Spinal cord (tissue), 10 donors: ENCODE measurements at places on chromosomes 16 and 17.

DNA sequence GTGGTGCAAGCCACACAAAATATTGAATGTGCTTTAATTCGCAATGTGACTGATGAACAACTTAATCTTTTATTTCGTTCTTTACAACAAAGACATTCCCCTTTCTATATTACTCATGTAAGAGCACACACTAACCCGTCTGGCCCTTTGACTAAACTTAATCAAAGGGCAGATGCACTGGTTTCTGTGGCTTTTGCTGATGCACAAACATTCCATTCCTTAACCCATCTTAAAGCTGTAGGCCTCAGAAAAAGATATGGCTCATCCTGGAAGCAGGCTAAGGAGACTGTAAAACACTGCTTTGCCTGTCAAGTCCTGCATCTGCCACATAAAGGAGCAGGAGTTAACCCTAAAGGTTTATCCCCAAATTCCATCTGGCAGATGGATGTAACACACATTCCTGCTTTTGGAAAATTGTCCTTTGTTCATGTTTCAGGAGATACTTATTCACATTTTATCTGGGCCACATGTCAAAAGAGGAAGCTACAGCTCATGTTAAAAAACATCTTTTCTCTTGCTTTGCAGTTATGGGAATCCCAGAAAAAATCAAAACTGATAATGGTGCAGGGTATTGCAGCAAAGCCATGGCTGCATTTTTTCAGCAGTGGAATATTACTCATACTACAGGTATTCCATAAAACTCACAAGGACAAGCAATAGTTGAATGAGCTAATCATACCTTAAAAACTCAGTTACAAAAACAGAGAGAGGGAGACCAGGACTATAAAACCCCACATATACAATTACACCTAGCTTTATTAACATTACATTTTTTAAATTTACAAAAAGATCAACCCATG is 137.2 kb downstream of the AHSP start:
- no peak for DNase-seq

DNA sequence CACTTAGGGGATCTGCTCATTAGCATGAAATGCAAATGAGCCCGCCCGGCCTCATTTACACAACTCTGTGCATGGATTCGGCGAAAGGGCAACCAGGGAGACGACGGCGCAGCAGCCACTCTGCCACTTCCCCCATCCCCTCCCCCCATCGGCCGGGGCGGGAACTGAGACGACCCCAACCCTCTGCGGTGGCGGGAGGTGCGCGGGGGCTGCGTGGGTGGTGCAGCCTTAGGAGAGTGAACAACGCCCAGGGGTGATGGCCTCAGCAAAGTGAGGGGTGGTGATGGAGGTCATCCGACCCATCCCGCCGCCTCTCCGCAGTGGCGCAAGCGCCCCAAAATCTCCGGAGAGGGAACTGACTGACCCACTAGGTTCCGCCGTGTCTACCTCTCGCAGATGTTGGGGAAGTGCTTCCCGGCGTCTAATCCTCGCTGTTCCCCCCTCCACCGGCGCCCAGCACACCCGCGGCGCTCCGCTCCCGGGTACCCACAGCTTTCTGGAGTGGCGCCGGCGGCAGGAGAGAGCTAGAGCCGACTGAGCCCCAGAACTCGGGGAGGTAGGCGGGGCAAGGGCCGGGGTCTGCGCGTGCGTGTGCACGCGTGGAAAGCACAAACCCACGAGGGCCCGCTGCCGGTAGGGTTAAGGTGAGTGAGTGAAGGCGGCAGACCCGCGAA is 1.4 kb upstream of the CACNA1G start:
- no peak for DNase-seq

- no peak for DNase-seq
Measured at GRCh38 chr17:46922487-46922803, 515 bp upstream of the GOSR2 start.

DNA sequence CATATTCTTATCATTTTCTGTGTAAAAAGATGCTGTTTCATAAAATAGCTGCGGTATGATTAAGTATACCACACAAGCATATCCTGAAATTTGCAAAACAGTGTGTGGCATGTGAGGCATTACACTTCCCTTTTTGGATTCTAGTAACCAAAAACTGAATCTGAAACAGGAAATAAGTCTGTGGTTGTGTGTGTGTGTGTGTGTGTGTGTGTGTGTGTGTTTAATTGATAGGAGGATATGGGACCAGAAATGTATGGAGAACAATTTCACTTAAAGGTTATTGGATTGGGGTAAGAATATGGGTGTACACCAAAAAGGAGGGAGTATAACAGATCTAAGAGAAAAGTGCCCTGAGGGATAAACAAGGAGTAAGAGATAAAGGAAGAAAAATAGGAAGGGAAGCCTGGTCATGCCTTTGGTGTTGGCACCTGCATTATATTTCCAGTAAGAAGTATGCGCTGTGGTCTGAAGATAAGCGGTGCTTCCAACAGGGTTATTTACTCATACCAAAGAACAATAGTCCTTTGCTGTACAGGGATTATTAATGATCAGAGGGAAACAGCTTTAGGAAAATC is 4.0 kb downstream of the LYRM1 start:
- DNase-seq, result no peak

GRCh38 chr16:10536814-10537389 is 43.5 kb downstream of the EMP2 start:
- no peak for DNase-seq

- DNase-seq, result no peak
Measured at GRCh38 chr16:28592979-28593553, 3.8 kb downstream of the SULT1A2 start.

DNA sequence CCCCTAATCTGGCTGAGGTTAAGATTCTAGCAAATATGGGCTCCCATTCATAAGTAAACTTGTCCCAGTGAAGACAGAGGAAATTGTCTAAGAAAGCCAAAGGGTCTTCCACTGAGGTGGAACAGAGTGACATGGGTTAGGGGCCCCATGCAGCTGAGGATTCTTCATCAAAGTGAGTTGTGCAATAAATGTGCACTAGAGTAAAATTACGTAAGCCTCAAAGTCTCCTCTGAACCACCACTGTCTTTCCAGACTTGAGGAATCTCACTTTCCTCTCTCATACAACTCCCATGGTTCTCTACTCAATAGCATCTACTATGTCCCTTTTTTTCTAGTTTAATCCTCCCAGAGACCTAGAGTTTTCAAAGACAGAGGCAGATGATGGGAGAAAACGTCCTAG is 132.4 kb downstream of the CA10 start:
- no peak for DNase-seq

- DNase-seq, result no peak
Measured at GRCh38 chr17:51419476-51419875, 159.1 kb downstream of the UTP18 start.

- DNase-seq, result no peak
Measured at GRCh38 chr17:48579760-48580554, 1.8 kb upstream of the HOXB4 start.

DNA sequence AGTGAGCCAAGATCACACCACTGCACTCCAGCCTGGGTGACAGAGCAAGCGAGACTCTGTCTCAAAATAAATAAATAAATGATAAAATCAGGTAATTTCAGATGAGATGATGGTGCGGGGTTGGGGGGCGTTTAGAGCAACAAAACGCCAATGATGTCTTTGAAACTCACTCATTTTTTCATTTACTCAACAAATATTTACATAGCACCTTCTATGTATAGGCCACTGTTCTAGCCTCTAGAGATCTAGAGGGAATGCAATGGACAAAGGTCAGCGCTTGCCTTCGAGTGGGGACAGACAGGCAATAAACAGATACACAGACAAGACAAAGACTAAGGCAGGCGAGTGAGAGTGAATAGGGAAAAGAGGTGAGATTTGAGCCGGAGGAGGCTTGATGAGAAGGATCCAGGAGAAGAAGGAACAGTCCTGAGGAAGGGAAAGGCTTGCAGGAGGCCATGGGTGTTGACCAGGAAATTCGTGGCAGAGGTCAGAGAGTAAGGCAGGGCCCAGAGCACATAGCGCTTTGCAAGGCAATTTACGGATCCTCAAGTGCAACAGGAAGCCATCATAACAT is 14.1 kb downstream of the ALDH3A1 start:
- DNase-seq, result no peak

GRCh38 chr16:47524007-47524405 is 62.9 kb downstream of the PHKB start:
- no peak for DNase-seq

DNA sequence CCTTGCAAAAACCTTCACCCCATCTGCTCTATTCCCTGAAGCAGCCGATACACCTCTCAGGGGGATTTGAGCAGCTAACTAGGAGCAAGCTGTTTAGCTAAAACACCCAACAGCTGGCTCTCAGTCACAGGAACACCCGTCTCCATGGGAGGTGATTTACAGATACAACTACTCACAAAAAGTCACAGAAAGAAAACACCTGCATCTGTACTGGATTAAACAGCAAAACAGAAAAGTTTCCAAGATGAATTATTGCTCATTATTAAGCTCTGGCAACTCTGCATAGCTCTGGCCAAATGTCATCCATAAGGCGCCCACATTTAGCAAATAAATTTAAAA is 22.3 kb downstream of the GJC1 start:
- no peak for DNase-seq

DNA sequence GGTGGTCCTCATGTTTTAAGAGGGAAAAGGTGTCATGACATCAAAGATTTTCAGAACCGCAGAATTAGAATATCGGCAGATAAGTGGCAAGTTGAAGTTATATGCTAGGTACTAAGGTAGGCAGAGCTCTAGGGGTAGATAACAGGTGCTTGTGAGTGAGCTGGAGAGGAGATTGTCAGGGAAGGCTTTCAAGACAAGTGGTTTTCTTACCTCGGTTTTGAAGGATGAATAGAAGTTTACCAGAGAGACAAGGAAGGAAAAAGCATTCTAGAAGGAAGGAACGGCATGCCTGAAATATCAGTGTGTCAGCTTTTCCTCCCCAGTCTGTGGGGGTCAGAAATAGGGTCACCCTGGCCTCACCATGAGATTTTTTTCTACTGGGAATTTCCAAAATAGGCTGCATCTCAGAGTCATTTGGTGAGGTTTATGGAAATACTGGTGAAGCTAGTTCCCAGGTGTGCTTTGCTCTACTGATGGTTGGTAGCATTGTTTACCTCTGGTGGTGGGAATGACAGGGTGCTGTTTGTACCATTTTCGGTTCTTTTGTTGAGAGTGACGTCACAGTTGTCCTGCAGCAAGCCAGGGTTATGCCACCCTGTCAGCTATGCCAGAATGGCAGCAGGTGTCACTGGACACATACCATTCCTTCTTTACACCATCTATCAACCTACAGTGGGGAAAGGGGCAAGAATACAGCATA is 112.5 kb downstream of the MSI2 start:
- DNase-seq, result peak; percentile 11

DNA sequence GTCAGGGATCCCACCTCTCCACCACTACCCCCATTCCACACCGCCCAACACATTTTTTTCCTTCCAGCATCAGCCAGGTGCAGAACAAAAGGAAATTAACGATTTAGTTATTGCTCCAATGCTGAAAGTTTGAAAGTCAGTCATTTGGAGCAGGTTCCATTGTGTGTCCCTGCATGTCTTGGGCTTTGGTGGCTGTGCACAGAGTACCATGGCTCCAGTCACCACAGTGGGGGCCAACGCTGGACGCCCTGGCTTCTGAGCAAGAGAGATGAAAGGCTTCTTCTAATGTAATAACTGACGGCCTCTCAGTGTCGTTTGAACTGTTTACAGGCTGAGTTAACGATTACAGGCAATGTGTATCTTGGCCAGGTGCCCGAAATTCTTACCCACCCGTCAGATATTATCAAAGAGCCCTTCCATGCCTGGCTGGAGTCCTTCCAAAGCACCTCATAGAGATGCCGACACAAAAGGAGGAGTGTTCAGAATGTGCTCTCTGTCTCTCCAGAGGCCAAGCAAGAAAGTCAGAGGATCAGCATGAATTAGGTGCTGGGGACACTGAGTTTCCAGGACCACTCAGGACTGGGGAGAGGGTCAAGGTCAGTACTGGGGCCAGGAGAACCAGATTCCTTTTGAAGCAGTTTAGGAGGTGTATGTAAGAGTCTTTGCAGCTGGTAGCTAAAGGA is 25.9 kb downstream of the RNF43 start:
- no peak for DNase-seq

DNA sequence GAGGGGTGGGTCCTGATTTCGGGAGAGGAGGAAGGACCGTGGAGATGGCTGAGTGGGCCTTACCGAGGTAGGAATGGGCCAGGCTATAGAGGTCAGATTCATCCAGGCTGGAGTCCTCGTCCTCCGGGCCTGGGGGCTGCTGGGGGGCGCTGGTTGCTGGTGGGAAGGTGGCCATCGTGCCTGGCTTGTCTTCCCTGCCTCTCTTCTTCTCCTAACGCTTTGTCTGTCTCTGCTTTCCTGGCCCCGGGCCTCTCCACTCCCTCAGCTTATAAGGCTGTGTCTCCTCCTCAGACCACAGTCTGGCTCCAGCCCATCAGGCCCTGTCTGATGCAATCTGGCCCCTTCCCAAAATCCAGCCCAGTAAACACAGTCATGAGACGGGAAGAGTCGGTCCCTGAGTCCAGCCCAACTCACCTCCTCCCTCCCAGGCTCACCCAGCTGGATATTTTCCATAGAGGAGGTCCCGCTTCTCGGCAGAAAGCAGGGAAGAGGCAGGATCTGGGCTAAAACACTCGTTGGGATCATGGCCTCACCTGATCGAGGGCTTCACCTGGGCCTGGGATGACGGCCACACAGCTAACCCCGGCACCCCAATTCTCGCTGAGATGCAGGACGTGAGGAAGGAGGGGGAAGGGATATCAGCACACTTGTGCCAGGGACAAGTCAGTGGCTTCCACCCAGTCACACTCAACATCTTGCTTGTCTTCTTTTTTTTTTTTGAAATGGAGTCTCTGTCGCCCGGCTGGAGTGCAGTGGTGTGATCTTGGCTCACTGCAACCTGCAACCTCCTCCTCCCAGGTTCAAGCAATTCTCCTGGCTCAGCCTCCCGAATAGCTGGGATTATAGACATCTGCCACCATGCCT is at the start of gene NUPR1:
Gene NUPR1, minus strand, starts transcription at position 242 of the 864 bp plus-strand sequence. Its CDS starts 67 bp downstream, at position 175.
- peak; percentile 61 for DNase-seq

DNA sequence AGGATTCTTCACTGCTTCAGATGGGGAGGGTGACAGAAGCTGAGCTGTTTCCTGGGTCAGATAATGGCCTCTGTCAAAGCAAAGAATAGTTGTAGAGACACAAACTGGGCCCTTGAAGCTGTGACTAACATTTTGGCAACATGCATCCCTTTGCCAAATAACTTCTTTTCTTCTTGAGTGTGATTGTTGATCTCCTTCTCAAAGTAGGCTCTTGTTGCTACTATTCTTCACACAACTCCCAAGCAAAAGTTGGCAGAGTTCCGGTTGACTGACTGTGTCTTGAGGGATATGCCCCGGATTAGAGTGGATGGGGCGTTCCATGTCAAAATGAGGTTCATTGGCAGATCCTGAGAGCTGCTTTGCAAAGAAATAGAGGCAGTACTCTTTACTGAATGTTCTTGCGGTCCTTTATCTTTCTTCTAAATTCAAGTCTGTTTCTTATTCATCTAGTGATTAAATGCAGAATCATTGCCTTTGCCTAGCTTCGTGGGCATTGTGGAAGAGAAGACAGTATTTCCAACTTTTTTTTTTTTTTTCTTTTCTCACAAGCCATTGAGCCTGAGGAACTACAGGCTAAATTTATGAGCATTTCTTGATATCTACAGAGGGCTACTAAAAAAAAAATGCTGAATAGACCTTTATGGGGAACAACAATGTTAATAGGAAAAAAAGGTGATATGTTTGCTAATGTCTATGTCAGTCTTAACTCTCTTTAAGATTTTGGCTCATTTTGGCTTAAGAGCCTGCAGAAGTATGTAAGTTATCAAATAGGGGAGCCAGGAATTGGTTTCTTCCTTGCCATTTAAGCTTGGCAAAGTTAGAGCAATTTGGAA is 5.8 kb downstream of the WIPF2 start:
- peak; percentile 95 for DNase-seq

- DNase-seq, result peak; percentile 53
Measured at GRCh38 chr16:85782451-85782850, 16.9 kb downstream of the EMC8 start.
